NCI-H774 (cell line): ENCODE measurements at places on chromosomes 11 and 22.

DNA sequence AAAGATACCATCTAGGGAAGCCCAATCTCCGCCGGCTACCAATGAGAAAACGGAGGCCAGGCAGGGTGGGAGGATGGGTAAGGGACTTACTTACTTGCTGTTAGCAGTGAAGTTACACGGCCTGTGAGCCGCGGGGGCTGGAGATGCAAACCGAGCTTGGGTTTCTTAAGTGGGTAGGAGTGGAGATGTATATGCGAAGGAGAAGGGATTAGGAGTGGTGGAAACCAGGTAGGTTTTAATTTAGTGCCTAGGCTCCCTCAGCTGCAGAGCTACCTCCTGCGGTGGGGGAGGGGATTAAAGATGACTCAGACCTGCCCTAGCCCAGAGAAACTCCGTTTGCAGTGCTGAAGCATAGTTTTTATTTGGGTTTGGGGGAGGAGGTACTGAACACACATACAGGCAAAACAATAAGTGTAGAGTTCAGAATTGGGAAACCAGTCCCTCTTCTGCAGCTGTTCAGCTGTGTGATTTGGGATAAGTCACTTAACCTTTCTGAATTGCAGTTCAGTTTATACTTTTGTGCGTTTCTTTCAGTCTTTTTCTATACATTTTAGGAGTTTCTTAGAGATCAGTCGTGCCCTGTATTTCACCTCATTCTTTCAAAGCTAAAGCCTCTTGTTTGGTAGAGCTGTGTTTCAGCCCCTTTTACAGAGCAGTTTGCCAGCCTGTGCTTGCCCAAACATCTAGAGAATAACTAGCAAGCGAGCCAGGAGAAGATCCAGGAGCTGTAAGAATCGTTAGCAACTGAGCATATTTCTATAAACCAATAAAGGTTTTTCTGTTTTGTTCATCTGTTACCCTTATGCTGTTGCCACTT lies 596 bp upstream of the TNRC6B start:
- no peak for DNase-seq

GRCh38 chr11:86812981-86813380 lies 12.6 kb downstream of the PRSS23 start:
- no peak for DNase-seq

DNA sequence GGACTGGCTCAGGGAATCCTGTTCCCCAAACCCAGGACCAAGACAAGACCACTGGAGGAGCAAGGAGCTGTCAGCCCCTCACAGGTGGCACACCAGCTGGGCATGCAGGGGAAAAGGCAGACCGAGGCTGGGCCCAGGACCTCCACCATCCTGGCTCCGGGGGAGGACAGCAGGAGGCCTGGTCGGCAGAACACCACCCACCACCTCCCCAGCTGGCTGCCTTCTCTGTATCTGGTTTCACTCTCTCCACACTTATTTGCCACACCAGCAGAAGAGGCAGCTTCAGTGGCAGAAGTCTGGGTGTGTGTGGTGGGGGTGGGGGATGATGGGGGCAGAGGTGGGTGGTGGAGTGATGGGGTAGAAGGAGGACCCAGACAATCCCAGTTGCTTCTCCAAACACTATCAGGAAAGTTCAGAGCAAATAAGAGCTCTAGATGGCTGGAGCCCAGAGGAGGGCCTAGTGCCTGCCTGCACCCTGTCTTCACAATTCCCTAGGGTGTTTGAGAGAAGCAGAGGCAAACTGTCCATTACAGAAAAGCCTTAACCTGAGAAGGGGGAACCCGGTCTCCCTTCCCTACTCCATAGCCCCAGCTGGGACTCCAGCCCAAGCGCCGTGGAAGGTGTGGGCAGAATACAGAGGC lies 51.9 kb upstream of the CDON start:
- no peak for DNase-seq

- no peak for DNase-seq
These were observed 55.0 kb downstream of the ARHGAP42 start for GRCh38 chr11:100741866-100742625.

DNA sequence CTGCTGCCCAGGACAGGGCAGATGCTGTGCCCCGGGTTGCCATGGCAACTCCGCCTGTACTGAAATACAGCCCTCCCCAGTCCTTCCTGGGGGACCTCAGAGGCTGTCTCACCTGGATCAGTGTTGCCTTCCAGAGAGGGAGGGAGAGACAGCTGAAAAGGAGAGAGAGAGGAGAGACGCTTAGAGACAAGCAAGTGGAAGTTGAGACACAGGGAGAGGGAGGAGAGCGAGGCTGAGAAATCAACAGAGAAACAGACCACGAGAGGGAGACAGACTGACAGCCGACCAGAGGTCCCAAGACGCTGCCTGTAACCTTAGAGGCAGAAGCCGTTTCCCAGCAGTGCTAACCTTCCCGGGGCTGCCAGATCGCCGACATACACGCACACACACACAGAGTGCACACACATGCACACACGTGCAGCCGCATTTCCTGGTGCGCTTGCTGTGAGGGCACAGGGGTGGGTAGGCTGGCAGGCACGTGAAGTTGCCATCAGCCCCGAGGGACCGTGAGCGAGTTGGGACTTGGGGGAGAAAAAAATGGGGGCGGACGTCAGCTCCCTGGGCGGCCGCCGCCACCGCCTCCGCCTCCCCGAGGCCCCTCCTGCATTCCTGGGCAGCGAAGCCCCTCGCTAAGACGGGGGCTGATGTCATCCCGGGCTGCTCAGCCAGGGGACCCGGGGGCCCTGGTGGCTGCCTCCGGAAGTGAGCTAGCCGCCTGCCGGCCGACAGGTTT lies 88.6 kb upstream of the CRYBB3 start:
- peak; percentile 58 for DNase-seq
